ENCODE measurements at places on chromosomes 5 and 9. TPM values are rescaled to one million over a fixed set of nuclear protein-coding genes. Genes with fewer than 3 reads are reported as not detected.
A peak's percentile ranks its signal among the peaks of the same experiment; 100 is the strongest.

DNA sequence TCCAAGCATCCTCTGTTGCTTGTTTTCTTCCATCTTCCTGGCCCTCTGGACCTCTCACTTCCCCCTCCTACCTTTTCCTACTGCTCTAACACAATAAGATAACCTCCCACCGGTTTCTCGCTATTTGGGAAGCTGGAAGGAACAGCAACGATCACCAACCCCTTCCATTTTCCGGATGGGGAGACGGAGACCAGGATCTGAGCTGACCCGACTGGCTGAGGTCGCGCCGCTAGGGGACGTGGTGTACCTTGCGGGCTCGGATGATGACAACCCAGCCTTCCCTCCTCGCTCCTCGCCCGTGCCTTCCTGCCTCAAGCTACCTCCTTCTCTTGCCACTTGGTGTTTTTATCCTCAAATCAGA, 1.9 kb downstream of the LPAR1 start:
- H3K4me3 ChIP-seq: no peak overlapping the region
- peaks cover 24% of the 10 kb centered on the region for H3K4me1 ChIP-seq

DNA sequence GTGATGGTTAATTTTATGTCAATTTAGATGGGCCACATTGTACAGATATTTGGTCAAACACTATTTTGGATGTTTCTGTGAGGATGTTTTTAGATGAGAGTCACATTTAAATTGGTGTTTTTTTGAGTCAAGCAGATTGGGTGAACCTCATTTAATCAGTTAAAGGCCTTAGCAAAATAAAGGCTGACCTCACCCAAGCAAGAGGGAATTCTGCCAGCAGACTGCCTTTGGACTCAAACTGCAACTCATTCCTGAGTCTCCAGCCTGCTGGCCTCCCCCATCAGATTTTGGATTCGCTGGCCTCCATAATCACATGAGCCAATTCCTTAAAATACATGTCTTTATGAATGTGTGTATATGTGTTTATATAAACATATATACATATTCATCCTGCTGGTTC, 282.7 kb upstream of the POU5F2 start:
- no peaks in the 10 kb centered on the region for H3K27me3 ChIP-seq
- peaks cover 4% of the 10 kb centered on the region for H3K4me1 ChIP-seq
- no peaks in the 10 kb centered on the region for H3K36me3 ChIP-seq
- no peak for DNase-seq

GRCh38 chr9:101235105-101235866, 149.5 kb downstream of the BAAT start:
- H3K36me3 ChIP-seq: no peaks in the 10 kb centered on the region
- H3K27me3 ChIP-seq: no peaks in the 10 kb centered on the region

GRCh38 chr9:108691614-108692013, 164.2 kb downstream of the ACTL7B start:
- H3K4me1 ChIP-seq: no peaks in the 10 kb centered on the region
- no peak for DNase-seq
- no peaks in the 10 kb centered on the region for H3K27me3 ChIP-seq
- H3K27ac ChIP-seq: no peak overlapping the region

Gene NUTM2F
- total RNA-seq: not detected

DNA sequence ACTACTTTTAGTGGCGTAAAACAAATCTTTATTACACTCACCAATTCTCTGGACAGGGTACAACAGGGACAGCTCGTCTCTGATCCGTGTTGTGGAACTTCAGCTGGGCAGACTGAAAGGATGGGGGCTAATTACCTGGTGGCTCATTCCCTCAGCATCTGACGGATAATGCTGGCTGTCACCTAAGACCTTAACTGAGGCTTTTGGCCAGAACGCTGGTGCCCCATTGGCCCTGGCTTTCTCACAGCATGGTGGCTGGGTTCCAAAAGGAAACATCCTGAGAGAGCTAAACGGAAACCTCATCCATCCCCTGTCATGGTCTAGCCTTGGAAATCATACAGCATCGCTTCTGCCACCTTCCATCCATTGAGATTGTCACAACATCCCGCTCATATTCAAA, 62.9 kb downstream of the RAI14 start:
- no peak overlapping the region for H3K4me3 ChIP-seq
- peak overlapping the region; percentile 15 for H3K27ac ChIP-seq
- no peaks in the 10 kb centered on the region for H3K36me3 ChIP-seq
- H3K27me3 ChIP-seq: no peaks in the 10 kb centered on the region
- peaks cover 20% of the 10 kb centered on the region for H3K4me1 ChIP-seq
- no peak for DNase-seq

GRCh38 chr5:66933066-66933465, 263.5 kb downstream of the CD180 start:
- DNase-seq: no peak
- H3K27me3 ChIP-seq: no peaks in the 10 kb centered on the region
- H3K27ac ChIP-seq: no peak overlapping the region
- H3K4me3 ChIP-seq: no peak overlapping the region

GRCh38 chr5:77011498-77011897, 18.7 kb upstream of the AGGF1 start:
- no peak overlapping the region for H3K4me3 ChIP-seq
- no peak overlapping the region for H3K27ac ChIP-seq
- H3K4me1 ChIP-seq: no peaks in the 10 kb centered on the region

Gene PCDHGA5
- 5.6 TPM for total RNA-seq

- no peak for DNase-seq
- H3K4me1 ChIP-seq: peaks cover 10% of the 10 kb centered on the region
- no peaks in the 10 kb centered on the region for H3K27me3 ChIP-seq
- H3K4me3 ChIP-seq: no peak overlapping the region
These were observed 693.8 kb downstream of the DNAH5 start for GRCh38 chr5:13250464-13251291.

Gene SPINK13
- 2.6 TPM for total RNA-seq

DNA sequence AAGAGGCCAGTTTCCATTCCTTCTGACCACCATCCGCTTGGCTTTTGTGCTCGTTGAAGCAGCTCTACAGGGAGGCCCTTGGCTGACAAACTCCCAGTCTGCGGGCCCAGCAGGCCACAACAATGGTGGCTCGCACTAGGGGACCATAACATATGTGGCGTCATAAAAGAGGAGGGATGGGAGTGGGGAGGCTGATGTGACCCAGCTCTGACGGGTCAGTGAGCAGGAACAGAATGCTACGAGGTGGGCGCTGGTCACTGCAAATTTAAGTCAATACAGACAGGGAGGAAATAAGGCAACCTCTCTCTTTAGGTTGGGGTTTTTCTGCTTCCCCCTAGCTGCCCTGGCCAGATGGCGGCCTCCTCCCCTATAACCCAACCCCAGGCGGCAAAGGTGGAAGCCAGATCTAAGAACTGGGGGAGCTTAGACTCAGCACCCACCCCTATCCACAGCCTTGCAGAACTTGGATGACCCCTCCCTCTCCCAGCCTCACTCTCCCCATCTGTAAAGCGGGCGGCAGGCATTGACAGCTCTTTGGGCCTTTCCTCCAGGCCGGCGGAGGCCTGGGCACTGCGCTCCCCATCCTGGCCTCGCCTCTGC, 778 bp downstream of the FRRS1L start:
- H3K4me3 ChIP-seq: no peak overlapping the region
- H3K27ac ChIP-seq: no peak overlapping the region
- no peaks in the 10 kb centered on the region for H3K36me3 ChIP-seq

Gene CCL21
- total RNA-seq: 40.2 TPM

Gene NR2F1
- 16.9 TPM for total RNA-seq

- peak; percentile 72 for DNase-seq
- H3K4me3 ChIP-seq: peak overlapping the region; percentile 51
- peaks cover 41% of the 10 kb centered on the region for H3K4me1 ChIP-seq
- H3K36me3 ChIP-seq: no peaks in the 10 kb centered on the region
- H3K27me3 ChIP-seq: no peaks in the 10 kb centered on the region
- peak overlapping the region; percentile 59 for H3K27ac ChIP-seq
These were observed 423 bp upstream of the ABCA2 start for GRCh38 chr9:137028263-137029057.

GRCh38 chr5:14025569-14026286, 81.2 kb upstream of the DNAH5 start:
- H3K4me1 ChIP-seq: peaks cover 8% of the 10 kb centered on the region
- no peak for DNase-seq
- H3K27me3 ChIP-seq: no peaks in the 10 kb centered on the region

GRCh38 chr5:102154291-102154690, 141.8 kb downstream of the SLCO4C1 start:
- DNase-seq: no peak
- no peak overlapping the region for H3K27ac ChIP-seq
- H3K4me1 ChIP-seq: no peaks in the 10 kb centered on the region
- H3K36me3 ChIP-seq: no peaks in the 10 kb centered on the region
- no peaks in the 10 kb centered on the region for H3K27me3 ChIP-seq

GRCh38 chr9:87854580-87854955, 28.1 kb upstream of the SPATA31E1 start:
- H3K27ac ChIP-seq: no peak overlapping the region
- no peak for DNase-seq

DNA sequence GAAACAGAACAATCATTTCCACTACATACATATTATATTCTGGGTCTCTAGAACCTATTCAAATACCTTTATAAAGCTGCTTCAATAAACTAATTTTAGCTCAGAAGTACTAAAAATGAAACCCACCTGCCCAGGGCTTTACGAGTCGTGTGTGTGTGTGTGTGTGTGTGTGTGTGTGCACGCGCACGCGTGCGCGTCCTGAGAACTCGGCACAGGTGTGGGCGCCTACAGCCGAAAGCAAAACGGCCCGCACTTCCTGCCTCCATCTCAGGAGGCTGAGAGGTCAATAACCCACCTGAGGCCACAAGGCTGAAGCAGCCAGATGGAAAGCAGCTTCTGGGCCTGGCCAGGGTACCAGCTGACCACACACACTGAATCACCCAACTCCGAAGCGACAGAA, 3.0 kb downstream of the CLPTM1L start:
- H3K36me3 ChIP-seq: peaks cover 39% of the 10 kb centered on the region
- no peak for DNase-seq
- no peak overlapping the region for H3K4me3 ChIP-seq

- no peak overlapping the region for H3K4me3 ChIP-seq
- DNase-seq: no peak
- no peaks in the 10 kb centered on the region for H3K4me1 ChIP-seq
- no peaks in the 10 kb centered on the region for H3K36me3 ChIP-seq
- H3K27me3 ChIP-seq: no peaks in the 10 kb centered on the region
These were observed 216.5 kb downstream of the ARL15 start for GRCh38 chr5:54093861-54094260.

Gene TAF11L5
- not detected for total RNA-seq

DNA sequence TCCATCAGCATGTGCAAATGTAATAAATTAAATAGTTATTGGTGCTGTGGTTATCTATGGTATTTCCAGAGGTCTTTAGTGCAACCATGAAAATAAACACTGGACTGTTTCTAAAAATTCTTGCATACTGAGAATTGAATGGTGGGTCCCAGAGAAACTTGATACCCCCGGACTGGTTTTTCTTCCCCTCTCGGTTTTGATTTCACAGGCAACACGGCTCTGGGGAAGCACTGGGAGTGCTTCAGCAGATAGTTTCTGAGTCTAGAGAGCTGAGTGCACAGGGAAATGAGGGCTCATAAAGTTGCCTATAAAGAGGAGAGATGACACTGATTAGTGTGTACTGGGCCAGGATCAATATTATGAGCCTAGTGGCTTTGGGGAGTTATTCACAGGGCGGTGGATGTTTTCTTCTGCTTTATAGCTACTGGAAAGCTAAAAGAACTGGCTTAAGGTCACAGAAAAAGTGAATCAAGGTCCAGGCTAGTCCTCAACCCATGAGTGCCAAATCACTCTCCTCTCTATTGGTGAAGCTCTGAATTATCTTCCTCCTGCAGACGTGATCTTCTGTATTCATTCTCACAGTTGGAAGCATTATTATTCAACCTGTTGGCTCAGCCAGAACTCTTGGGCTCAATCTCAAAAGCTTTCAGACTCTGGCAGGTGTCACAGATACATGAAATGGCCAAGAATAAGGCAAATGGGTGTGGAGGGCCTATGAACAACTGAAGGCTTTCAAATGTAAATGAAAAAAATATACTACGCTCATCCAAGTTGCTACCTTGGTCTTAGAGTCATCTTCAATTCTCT, 170.2 kb upstream of the HMHB1 start:
- H3K4me3 ChIP-seq: no peak overlapping the region
- H3K4me1 ChIP-seq: no peaks in the 10 kb centered on the region
- DNase-seq: no peak
- H3K27me3 ChIP-seq: no peaks in the 10 kb centered on the region

DNA sequence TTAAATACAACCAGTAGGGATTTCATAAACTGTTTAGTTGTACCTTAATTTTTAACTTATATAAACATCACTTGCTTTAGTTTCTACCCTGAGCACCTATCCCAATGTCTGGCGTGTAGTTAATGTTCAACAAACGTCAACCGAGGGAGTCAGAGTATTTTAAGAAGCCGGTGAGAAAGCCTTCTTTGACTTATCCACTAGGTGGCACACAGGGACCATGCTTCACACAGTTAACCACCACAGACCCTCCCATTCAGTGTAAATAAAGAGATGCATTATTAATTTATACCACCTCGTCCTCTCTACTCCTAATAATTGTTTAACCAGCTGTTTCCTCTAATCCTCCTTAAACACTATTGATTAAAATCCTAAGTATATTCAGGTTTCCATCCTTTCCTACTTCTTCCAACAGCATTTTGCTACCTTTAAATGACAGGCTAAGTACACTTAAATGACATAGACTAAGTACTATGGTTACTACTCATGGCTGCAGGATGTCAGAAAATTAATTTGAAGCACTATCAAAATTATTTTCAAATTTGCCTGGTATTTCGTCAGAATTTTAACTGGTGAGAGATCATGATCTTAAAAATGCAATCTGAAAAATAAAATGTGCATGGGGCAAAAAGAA, 2.3 kb downstream of the HAPLN1 start:
- peaks cover 17% of the 10 kb centered on the region for H3K4me1 ChIP-seq
- H3K4me3 ChIP-seq: no peak overlapping the region
- no peaks in the 10 kb centered on the region for H3K27me3 ChIP-seq
- H3K36me3 ChIP-seq: no peaks in the 10 kb centered on the region

Gene PDE6A
- total RNA-seq: not detected

GRCh38 chr5:8329773-8330172, 460.8 kb downstream of the MTRR start:
- H3K4me3 ChIP-seq: no peak overlapping the region
- no peaks in the 10 kb centered on the region for H3K27me3 ChIP-seq
- no peaks in the 10 kb centered on the region for H3K4me1 ChIP-seq
- no peak overlapping the region for H3K27ac ChIP-seq
- H3K36me3 ChIP-seq: no peaks in the 10 kb centered on the region

Gene IL13
- total RNA-seq: not detected

DNA sequence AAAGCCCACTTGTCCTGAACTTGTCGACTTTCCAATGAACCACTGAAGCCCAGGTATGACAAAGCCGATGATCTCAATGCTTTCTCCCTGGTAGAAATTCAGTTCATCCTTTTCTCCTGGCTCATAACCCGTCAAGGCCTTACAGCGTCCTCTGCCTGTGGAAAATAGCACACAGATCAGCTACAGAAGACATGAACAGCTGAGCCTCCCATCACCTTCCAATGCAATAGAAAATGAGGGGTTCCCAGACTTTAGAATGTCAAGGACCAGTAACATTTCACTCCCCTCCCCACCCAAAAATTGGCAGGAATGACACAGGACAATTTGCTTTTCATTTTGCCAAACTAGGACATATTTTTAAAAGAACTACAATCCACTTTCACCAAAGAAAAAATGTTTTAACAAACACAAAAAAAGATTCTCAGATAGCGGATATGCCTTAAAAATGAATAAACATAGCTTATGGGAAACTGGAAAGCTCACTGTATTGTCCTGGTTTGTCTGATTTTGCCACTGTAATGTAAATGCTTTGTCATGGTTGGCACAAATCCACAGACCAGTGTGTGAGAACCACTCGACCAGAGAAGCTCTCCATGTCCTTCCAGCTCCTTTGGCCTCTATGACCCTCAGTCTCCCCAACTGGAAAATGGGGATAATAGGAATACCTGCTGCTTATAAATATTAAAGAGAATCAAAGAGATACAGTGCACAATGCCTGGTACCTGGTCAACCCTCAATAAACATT, 24.4 kb downstream of the SH3TC2 start:
- H3K27me3 ChIP-seq: no peaks in the 10 kb centered on the region
- H3K27ac ChIP-seq: no peak overlapping the region
- no peaks in the 10 kb centered on the region for H3K36me3 ChIP-seq
- no peak for DNase-seq
- no peaks in the 10 kb centered on the region for H3K4me1 ChIP-seq
- no peak overlapping the region for H3K4me3 ChIP-seq
